ENCODE measurements at places on chromosomes 5 and 9.

- no peak for DNase-seq
Measured at GRCh38 chr9:73579823-73580222, 428.2 kb downstream of the ANXA1 start.

GRCh38 chr5:168311061-168311566, 19.7 kb downstream of the WWC1 start:
- no peak for DNase-seq

DNA sequence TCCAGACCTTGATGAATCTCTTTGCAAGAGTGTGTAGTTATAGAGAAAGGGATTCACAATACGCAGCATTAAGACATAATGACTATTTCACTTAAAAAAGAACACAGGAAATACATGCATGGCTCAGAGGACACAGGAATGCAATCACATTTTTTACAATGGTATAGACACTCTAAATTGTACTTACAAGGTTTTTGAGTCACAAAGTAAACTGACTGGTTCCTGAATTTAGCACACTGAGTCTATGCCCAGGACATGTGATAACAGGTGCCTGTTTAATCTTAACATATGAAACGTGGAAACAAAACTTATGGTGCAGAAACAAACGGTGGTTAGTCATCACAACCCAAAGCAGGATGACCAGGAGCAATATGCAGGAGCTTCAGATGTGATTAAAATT, 6.7 kb downstream of the EPB41L4A start:
- no peak for DNase-seq

GRCh38 chr9:137437691-137438590, 3.2 kb downstream of the ENTPD8 start:
- DNase-seq = no peak

DNA sequence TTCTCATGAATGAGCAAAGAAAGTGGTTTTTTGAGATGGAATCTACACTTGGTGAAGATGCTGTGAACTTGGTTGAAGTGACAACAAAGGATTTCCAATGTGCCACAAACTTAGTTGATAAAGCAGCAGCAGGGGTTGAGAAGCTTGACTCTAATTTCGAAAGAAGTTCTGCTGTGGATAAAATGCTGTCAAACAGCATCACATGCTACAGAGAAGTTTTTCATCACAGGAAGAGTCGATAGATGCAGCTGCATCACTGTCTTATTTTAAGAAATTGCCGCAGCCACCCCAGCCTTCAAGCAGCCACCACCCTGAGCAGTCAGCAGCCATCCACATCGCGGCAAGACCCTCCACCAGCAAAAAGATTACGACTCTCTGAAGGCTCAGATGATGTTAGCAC, 78.6 kb downstream of the TRIO start:
- no peak for DNase-seq

DNA sequence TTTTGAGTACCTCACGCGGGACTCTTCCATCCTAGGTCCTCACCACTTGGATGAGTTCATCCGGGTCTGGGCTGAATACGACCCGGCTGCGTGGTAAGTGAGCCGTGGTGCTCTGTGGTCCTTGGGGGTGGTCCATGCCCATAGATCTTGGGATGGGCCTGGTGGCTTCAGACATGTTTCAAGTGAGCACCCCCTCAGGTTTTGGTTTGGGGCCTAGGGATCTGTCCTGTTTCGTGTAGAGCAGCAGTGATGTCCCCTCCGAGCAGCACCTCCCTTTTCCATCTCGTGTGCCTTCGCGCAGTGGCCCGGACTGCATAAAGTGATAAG, 218.9 kb downstream of the CACNA1B start:
- DNase-seq = no peak

- no peak for DNase-seq
Measured at GRCh38 chr9:31733166-31733565, 651.3 kb upstream of the ACO1 start.

DNA sequence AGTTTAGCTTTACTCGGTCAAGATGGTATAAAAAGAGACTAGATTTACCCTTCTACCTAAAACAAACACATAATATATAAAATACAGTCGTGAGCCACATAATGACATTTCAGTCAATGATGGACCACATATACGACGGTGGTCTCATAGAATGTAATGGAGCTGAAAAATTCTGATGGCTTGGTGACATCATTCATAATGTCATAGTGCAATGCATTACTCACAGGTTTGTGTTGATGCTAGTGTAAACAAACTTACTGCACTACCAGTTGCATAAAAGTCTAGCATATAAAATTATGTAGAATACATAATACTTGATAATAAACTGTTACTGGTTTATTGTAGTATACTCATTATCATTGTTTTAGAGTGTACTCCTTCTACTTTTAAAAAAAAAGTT, 115.9 kb upstream of the GDNF start:
- DNase-seq = no peak

DNA sequence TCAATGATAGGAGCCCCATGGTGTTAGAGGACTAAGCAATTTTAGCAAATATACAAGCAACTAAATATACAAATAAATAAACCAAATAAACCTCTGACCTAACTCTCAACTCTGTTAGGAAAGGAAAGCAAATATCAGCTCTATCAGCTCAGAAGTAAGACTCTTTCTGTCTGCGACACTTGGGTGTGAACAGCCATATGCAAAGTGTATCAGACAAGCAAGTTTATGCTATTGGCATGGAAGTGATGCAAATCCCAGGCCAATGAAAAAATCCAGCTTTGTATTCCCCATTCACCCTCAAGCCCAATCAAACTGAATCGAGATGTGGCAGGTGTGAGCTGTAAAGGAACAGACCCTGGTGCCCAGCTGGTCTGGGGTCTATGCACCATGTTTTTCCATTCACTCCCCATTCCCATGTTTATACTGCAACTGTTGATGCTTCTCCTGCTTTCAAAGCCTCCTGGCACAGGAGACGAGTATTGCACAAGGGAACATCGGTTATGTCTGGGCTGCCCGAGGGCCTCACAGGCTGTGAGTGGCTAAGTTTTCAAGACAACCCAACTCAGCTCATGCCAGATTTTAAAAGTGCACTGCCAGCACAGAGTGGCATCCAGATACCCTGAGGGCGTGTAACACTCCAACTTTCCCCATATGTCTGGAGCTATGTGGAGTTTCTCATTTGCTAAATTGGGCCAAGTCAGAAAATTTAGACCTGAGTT, 73.1 kb downstream of the FEM1C start:
- no peak for DNase-seq

DNA sequence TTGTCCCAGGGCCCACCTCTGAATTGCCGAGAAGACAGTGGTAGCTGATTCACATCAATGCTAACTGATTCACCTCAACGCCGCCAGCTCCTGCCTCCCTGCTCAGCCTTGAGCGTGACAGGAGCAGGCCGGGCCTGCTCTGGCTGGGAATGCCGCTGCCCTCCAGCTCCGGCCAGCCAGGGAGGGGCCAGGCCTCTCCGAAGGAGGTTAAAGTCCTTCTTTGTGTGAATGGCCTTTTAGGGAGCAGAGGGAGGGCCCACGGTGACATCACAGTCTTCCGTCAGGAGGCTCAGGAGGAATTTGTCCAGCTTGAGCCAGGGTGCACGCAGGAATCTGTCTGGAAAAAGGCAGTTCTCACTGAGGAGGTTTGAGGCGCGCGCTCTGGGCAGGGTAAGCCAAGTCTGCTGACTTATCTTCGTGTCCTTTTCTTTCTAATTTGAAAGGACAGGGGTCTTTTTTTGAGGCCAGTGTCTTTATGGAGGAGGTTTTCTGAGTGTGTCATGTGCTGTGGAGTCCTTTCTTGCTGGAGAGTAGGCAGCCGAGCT, 82.7 kb downstream of the C9orf152 start:
- no peak for DNase-seq

DNA sequence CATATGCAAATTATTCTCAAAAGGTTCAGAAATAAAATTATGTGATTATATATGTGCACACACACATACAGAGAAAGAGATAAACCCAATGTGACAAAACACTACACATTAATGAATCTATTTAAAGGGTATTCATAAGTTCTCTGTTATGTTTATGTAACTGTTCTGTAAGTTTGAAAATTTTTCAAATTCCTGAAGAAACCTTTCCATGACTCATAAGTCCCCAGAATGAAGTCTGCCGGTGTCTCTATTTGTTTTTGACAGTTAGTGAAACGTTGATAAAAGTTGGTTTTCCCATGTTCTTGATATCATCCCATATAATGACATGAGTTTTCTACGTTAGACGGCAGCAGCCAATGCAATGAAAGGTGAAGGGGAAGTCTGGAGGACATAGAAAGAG, 199.5 kb upstream of the PUM3 start:
- no peak for DNase-seq

GRCh38 chr9:137034039-137034708, 2.3 kb upstream of the FUT7 start:
- no peak for DNase-seq

GRCh38 chr5:149639737-149640136, 58.4 kb downstream of the ARHGEF37 start:
- DNase-seq = no peak

GRCh38 chr9:17875886-17876285, 297.0 kb downstream of the SH3GL2 start:
- no peak for DNase-seq

GRCh38 chr5:174589599-174589998, 134.8 kb upstream of the MSX2 start:
- no peak for DNase-seq

GRCh38 chr9:37238122-37238521, 117.7 kb downstream of the ZCCHC7 start:
- DNase-seq = no peak

DNA sequence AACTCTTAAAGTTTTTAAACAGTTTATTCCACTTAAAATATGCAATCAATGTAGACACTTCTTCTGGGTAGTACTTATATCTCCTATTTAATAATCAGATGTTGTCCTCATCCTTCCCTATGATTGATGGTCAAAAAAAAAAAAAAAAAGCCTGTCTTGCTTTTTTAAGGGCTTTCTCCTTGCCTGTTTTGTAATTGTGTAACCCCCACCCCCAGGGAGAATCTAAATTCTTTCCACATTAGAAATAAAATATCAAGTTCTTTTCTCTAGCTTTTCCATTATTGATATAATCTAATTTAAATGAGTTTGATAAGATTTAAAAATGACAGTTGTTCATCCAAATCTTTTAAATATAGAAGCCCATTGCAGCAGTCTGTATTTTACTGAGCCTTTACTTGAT, 119.7 kb downstream of the CHSY3 start:
- DNase-seq = no peak

GRCh38 chr5:41966401-41967105, 41.5 kb downstream of the FBXO4 start:
- no peak for DNase-seq

- DNase-seq = no peak
Measured at GRCh38 chr9:35649431-35650340, 1.0 kb downstream of the SIT1 start.

GRCh38 chr5:100444961-100445360, 90.2 kb upstream of the FAM174A start:
- no peak for DNase-seq

All from activated CD8-positive, alpha-beta memory T cell treated with anti-CD3 and anti-CD28 coated beads for 4 hours (primary cell).